ENCODE measurements at places on chromosomes 1 and 21.

DNA sequence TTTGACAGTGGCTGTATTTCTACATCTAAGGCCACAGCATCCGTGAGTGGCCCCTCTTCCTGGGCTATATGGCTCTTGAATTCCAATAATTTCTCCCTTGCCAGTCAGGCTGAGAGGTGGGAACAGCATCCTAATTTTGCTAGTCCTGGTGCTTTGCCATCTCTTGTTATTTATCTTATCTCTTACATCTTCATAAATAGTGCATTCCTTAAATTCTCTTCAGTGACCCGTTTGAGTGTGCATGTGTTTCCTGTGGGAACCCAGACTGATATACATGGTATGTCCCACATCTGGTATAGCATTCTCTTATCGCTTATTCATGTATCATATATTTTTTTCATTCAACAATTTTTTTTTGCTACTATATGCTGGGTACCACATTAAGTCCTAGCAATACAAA, 9.9 kb downstream of the S100A11 start:
- no peak for DNase-seq

DNA sequence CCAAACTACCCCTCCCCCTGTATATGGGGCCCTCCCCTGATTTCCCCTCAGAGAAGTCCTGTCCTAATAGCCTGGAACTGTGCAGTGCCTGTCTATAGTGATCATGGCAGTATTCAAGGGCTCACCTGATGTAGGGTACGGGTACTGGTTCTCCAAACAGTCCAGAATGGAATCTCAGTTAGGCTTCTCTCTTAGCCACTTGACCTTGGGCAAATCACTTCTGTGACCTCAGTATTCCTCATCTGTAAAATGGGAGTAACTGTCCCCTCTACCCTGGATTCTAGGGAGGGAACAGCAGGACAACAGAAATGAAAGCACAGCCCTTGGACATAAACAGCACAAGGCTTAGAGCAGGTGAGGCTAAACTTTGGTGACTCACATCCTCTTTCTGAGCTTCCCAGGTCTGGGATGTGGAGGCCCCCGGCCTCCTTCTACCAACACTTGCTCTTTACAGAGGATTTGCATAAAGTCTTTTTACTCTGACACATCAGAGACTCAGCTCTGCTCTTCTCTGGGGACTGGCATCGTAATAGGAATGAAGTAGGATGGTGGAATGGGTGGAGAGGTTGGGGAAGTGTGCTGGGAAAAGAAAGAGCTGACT, 20.0 kb upstream of the PDZK1IP1 start:
- no peak for DNase-seq

DNA sequence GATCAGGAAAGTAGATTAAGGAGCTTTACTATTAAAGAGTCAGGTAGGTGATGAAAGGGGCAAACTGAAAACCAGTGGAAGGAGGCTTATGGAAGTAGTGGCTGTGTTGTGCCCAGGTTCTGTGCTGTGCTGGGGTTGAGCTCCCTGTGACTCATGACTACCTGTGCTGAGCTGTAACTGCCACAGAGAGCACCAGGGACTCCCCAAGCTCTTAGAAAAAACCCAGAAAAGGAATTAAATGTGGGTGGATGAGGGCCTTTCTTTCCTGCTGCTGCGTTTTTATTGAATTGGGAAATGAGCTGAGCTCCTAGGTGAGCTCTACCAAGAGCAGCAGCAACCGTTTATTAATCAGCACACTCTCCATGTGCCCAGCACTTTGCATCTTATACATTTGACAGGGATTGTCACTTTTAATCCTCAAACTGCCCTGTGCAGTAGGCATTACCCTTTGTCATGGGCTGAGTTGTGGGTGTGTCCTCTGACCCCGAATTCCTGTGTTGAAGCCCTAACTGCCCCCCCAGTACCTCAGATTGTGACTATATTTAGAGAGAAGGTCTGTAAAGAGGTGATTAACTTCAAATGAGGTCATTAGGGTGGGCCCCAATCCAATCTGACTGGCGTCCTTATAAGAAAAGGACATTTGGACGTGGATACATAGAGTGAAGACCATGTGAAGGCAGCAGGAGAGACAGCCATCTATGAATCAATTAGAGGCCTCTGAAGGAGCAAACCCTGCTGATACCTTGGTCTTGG, 65.4 kb downstream of the AK4 start:
- DNase-seq = no peak

GRCh38 chr1:28172713-28173150, 3.8 kb downstream of the PTAFR start:
- DNase-seq = peak; percentile 36

DNA sequence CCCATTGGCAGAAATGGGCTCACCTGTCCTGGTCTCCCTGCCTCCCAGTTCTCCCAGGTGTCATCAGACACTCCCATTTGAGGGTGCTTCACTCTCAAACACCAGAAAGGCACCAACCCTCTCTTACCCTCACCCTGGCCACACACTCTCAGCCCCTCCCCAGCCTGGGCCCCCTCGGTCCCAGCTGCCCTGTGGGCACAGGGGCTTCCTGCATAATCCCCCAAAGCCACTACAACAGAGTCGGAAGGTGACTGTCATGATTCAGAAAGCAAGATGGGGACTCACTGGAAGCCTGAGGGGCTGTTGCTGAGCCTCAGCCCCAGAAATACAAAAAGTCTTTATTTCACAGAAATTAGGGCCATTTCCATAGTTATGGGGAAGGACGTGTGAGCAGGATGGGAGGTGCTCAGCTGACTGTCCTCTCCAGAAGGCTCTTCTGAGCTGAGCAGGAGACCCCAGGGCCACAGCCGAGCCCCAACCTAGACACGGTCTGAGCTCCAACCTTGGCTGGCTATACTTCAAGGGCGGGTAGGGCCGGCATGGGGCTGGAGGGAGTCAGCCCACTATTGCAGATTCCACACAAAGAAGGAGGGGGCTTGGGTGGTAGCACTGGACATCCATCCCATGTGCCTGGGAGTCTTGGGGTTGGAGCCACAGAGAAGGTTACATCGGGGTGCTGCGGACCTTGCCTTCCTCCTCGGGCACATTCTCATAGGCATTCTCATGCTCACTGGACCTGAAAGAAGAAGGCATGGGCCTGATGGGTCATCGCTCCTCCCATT, 6.3 kb downstream of the PDZK1IP1 start:
- no peak for DNase-seq

GRCh38 chr1:110098222-110099026, 13.8 kb upstream of the UBL4B start:
- no peak for DNase-seq
